ENCODE measurements at places on chromosomes 1 and 21.

GRCh38 chr1:150410582-150411101 is 46.7 kb downstream of the RPRD2 start:
- no peak overlapping the region for H3K27ac ChIP-seq
- DNase-seq, result no peak
- no peaks in the 10 kb centered on the region for H3K27me3 ChIP-seq

DNA sequence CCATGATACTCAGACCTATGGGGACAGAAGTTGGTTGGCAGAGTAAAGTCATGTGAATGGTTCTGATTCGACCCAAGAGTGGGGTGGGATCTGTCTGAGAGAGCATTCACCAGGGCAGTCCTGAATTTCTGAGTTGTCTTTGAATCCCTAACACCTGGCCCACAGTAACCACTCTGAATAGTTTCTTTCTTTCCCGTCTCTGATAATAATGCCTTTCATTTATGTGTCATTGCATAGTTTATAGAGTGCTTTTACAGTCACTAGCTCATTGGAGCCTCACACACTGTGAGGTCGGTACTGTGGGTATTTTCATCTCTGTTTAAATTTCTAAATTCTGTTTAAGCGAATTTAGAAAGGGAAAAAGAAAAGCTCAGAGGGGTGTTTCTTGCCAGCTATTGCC is 147.1 kb downstream of the C1orf21 start:
- no peaks in the 10 kb centered on the region for H3K27me3 ChIP-seq
- H3K36me3 ChIP-seq, result no peaks in the 10 kb centered on the region
- no peak for DNase-seq
- H3K27ac ChIP-seq, result no peak overlapping the region
- H3K4me3 ChIP-seq, result no peak overlapping the region
- H3K4me1 ChIP-seq, result no peaks in the 10 kb centered on the region

GRCh38 chr1:2248127-2248826 is 20.2 kb downstream of the SKI start:
- H3K27me3 ChIP-seq, result no peaks in the 10 kb centered on the region
- H3K27ac ChIP-seq, result peak overlapping the region; percentile 77
- no peaks in the 10 kb centered on the region for H3K36me3 ChIP-seq
- H3K4me1 ChIP-seq, result peaks cover 79% of the 10 kb centered on the region
- DNase-seq, result peak; percentile 79

GRCh38 chr1:160366731-160367515 is at the start of gene NHLH1:
TSS of gene NHLH1 (plus strand) at chr1:160367071. CDS start at chr1:160370732, 3,661 bp downstream.
- no peaks in the 10 kb centered on the region for H3K27me3 ChIP-seq
- no peaks in the 10 kb centered on the region for H3K36me3 ChIP-seq
- DNase-seq, result no peak
- no peaks in the 10 kb centered on the region for H3K4me1 ChIP-seq

DNA sequence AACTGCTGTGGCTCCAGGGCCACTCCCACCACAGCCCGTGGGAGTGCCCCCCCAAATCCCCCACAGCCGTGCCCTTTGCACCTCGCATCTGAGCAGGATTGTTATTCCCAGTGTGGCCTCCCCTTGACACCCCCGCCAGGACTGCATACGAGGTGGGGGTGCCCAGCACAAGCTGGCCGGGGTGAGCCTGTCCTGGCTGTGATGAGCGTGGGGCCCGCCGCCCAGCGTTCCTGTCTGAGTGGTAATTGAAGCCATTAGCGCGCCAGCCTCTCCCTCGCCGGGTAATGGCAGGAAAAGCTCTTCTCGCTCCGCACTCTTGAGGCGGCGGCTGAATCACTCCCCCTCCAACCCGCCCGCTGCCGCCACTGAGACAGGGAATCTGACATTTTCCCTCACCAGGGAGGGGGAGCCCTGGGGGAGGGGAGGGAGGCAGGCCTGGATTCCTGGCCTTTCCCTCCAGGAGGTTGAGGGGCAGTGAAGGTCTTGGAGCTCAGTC is 27.7 kb downstream of the PTPRF start:
- peaks cover 18% of the 10 kb centered on the region for H3K4me1 ChIP-seq
- H3K27me3 ChIP-seq, result no peaks in the 10 kb centered on the region
- no peaks in the 10 kb centered on the region for H3K36me3 ChIP-seq
- H3K27ac ChIP-seq, result peak overlapping the region; percentile 28
- peak; percentile 77 for DNase-seq

- no peaks in the 10 kb centered on the region for H3K36me3 ChIP-seq
- H3K4me3 ChIP-seq, result peak overlapping the region; percentile 82
- peak; percentile 84 for DNase-seq
Observed at GRCh38 chr1:15758953-15759661, 512 bp downstream of the FBLIM1 start.

- no peak overlapping the region for H3K4me3 ChIP-seq
- no peaks in the 10 kb centered on the region for H3K27me3 ChIP-seq
- no peak overlapping the region for H3K27ac ChIP-seq
- DNase-seq, result no peak
Observed at GRCh38 chr1:171290621-171291020, 23.4 kb upstream of the FMO4 start.

GRCh38 chr1:32318127-32318869 is 17.7 kb downstream of the MARCKSL1 start:
- no peaks in the 10 kb centered on the region for H3K27me3 ChIP-seq
- no peak overlapping the region for H3K4me3 ChIP-seq
- no peak overlapping the region for H3K27ac ChIP-seq

- H3K27me3 ChIP-seq, result no peaks in the 10 kb centered on the region
- DNase-seq, result no peak
- H3K27ac ChIP-seq, result no peak overlapping the region
- H3K4me1 ChIP-seq, result no peaks in the 10 kb centered on the region
- H3K36me3 ChIP-seq, result no peaks in the 10 kb centered on the region
- H3K4me3 ChIP-seq, result no peak overlapping the region
Observed at GRCh38 chr1:119871881-119872280, 24.4 kb downstream of the ADAM30 start.

- H3K36me3 ChIP-seq, result no peaks in the 10 kb centered on the region
- no peak overlapping the region for H3K4me3 ChIP-seq
- H3K27ac ChIP-seq, result no peak overlapping the region
- H3K27me3 ChIP-seq, result no peaks in the 10 kb centered on the region
- H3K4me1 ChIP-seq, result no peaks in the 10 kb centered on the region
- DNase-seq, result no peak
Observed at GRCh38 chr21:46082713-46082962, 15.3 kb upstream of the COL6A2 start.

GRCh38 chr1:24490101-24490781 is 12.4 kb upstream of the RCAN3 start:
- no peak overlapping the region for H3K27ac ChIP-seq
- H3K4me1 ChIP-seq, result no peaks in the 10 kb centered on the region
- H3K36me3 ChIP-seq, result no peaks in the 10 kb centered on the region
- no peak for DNase-seq
- no peaks in the 10 kb centered on the region for H3K27me3 ChIP-seq

GRCh38 chr1:67759692-67760029 is 73.6 kb downstream of the GNG12 start:
- no peaks in the 10 kb centered on the region for H3K36me3 ChIP-seq
- no peaks in the 10 kb centered on the region for H3K27me3 ChIP-seq
- DNase-seq, result no peak
- no peak overlapping the region for H3K4me3 ChIP-seq
